ENCODE measurements at places on chromosomes 6 and 20. TPM values are rescaled to one million over a fixed set of nuclear protein-coding genes. Genes with fewer than 3 reads are reported as not detected.

- H3K36me3 ChIP-seq, result no peaks in the 10 kb centered on the region
Measured at GRCh38 chr6:47235964-47236760, 73.5 kb downstream of the TNFRSF21 start.

- H3K4me1 ChIP-seq, result no peaks in the 10 kb centered on the region
- H3K27ac ChIP-seq, result no peak overlapping the region
- H3K36me3 ChIP-seq, result no peaks in the 10 kb centered on the region
Measured at GRCh38 chr6:91816335-91816734, 1229.5 kb upstream of the MAP3K7 start.

GRCh38 chr20:22807646-22808244 is 223.4 kb upstream of the FOXA2 start:
- no peak for DNase-seq
- H3K4me3 ChIP-seq, result no peak overlapping the region
- no peaks in the 10 kb centered on the region for H3K4me1 ChIP-seq
- H3K27ac ChIP-seq, result no peak overlapping the region
- no peaks in the 10 kb centered on the region for H3K27me3 ChIP-seq

GRCh38 chr6:126227833-126228702 is 111.8 kb upstream of the CENPW start:
- no peak for DNase-seq
- H3K4me3 ChIP-seq, result no peak overlapping the region
- no peaks in the 10 kb centered on the region for H3K27me3 ChIP-seq
- no peaks in the 10 kb centered on the region for H3K4me1 ChIP-seq

The TCF15 gene
- not detected for total RNA-seq

The OCSTAMP gene
- not detected for total RNA-seq

The ANGPT4 gene
- not detected for total RNA-seq

The ACSS2 gene
- 78.2 TPM for total RNA-seq

Measured in activated T-cell treated with anti-CD3 and anti-CD28 coated beads, Interleukin-2, amount 50 U/mL, for 72 hours (primary cell).